ENCODE measurements at places on chromosomes 1 and 21.

GRCh38 chr1:84849357-84849975, 43.5 kb downstream of the LPAR3 start:
- no peak for DNase-seq

GRCh38 chr1:174160109-174160473, 771 bp downstream of the RABGAP1L start:
- no peak for DNase-seq

DNA sequence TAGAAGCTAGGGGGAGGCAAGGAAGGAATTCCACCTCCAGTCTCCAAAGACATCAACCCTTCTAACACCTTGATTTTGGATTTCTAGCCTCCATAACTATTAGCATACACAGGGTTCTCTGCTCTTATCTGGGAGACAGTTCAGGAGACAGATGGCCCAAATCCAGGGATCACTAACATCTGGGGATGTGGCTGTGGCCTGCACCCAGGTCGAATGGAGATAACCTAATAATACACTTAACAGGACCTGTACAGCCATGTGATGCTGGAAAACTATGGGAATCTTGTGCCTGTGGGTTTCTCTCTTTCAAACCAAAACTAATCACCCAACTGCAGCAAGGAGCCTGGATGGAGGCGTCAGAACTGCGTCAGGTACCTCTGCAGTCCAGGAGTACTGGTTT, 47.6 kb downstream of the KIAA0319L start:
- DNase-seq, result no peak

DNA sequence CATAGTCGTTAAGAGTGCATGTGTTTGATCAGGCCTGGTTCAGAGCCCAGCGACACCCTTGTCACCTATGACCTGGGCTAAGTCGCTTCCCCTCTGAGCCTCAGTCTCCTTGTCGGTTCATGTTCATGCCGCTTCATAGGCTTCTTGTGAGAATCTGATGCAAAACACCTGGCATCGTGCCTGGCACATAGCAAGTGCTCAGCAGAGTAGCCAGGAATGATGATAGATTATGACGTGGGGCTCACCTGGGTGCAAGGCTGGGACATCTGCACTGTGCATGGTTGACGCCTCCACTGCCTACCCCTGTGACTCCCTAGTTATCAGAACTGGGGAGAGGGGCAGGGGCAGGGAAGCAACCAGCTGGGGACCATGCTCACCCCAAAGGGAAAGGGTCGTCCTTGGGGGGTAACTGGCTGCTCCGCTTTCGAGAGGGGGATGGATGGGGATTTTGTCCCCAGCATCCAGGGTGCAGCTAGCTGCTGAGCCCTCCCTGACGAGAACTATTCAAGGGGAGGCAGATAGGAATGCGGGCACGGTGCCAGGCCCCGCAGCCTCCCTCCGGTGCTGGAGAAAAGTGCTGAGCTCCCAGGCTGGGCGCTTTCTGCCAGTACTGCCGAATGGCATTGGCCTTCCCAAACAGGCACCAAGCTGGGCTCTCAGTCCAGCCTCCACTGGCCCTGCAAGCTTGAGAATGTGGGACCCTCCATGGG, 9.3 kb downstream of the EFHD2 start:
- DNase-seq, result no peak
